ENCODE measurements at places on chromosomes 16 and 17.

DNA sequence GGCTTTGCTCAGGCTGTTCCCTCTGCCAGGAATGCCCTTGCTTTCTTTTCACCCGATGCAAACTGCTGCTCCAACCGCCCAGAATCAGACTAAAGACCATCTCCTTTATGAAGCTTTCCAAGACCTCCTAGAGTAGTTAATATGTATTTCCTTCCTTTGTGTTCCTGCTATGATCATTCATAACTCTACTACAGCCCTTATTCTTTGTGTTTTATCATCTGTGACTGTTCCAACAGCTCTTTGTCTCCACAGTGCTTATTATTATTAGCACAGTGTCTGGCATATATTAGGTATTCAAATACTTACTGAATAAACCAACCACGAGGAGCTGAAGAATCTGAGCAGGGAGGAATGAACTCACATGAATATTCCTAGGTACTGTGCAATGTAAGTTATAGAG, 7.6 kb downstream of the PSME3IP1 start:
- no peak for DNase-seq

GRCh38 chr16:80569440-80570105, 28.8 kb downstream of the DYNLRB2 start:
- no peak for DNase-seq

DNA sequence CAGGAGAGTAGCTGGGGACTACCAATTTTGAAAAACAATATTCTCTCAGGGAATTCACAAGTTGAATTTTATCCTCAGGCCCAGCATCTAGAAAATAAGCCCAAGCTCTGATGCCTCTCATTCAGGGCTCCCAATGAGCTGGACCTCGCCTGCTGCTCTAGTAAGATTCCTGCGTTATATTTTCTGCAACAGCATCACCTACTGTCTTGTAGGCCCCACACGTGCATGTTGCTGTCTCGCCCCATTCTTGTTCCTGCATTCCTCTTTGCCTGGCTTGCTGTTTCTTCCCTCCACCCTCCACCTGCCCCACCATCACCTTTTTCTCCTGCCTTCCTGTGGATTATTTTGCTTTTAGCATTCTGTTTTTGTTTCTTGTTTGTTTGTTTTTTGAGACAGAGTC, 8.3 kb upstream of the ST6GALNAC2 start:
- DNase-seq, result no peak

GRCh38 chr17:34472363-34472762, 107.0 kb upstream of the TMEM132E start:
- no peak for DNase-seq

GRCh38 chr17:46889519-46889918, 33.4 kb upstream of the GOSR2 start:
- no peak for DNase-seq

DNA sequence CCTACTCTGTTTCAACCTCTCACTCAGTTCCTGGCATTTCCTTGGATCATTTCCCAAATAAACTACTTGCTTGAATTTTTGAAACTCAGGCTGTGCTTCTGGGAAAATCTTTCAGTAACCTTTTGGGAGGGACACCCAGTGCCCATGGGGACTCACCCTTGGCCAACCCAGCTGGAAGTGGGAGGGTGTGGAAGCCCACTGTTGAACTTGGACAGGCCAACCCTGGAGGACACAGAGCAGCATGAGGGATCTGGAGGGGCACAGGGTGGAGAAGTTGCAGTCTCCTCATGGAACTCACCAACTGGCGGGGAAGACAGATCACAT, 11.2 kb downstream of the RTN4RL1 start:
- no peak for DNase-seq

DNA sequence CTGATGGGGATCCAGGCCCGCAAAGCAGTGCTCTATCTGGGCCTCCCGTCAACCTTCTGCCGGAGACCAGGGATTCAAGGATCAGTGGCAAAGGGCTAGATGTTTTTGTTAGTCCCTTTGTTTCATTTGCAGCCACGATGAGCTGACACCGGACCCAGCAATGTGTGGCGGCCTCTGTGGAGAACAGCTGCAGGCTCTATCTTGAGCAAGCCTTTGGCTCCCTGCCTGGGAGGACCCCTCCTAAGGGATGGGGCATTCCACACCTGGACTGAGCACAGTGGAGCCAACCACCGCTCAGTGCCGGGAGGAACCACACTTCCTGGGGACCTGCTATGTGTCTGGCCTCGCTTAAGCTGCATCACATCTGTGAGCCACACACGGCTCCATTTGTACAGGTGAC, 215.8 kb downstream of the RBFOX3 start:
- DNase-seq, result no peak

DNA sequence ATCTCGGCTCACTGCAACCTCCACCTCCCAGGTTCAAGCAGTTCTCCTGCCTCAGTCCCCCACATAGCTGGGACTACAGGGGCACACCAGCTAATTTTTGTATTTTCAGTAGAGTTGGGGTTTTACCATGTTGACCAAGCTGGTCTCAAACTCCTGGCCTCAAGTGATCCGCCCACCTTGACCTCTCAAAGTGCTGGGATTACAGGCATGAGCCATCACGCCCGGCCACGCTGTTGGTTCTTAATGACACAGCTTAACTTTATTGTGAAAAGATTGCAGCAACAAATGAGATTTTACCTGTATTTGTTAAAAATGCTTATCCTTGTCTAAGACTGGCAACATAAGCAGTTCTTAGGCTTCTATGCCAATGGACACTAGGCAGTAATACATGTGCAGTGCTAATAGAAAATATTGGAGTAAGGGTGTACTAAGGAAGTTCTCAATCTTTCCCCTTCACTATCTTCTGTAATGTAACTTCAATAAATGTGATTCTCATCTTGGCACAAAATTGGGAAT, 2.9 kb downstream of the UBB start:
- no peak for DNase-seq

DNA sequence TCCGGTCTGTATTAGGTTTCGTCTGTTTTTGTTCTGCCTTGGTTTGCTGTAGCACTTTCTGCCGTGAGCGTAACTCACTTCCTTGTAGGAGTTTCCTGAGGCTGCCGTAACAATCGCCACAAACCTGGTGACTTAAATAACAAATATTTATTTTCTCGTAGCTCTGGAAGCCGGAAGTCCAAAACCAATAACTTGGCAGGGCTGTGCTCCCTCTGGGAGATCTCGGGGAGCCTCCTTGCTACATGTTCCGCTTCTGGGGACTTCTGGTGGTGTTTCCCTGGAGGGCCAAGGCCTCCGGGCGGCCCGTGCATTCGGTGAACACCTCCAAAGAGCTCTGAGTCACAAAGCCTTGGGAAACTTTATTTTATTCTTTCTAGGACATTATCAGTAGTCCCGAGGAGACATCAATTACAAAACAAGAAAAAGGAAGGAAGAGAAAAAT, 6.8 kb upstream of the WDR45B start:
- DNase-seq, result no peak

- no peak for DNase-seq
Observed at GRCh38 chr17:1542316-1542715, 20.3 kb downstream of the PITPNA start.

GRCh38 chr17:40936437-40936971, 942 bp downstream of the KRT23 start:
- no peak for DNase-seq

DNA sequence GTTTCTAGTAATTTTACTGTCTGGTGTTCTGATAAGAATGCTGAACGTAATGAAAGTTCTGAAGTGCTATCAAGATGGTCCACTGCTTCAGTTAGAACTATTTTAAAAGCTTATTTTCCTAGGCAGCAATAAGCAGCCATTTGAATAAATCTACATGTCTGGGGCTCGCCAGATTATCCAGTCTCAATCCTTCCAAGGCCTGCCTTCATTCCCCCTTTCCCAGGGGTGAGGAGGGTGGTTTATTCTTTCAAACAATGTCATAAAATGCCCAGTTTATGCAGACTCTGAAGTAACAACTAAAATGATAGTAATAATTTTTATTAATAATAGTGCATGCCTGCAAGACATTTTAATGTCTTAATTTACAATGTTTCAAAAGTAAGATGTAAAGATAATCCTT, 2.4 kb downstream of the CDH11 start:
- DNase-seq, result no peak

DNA sequence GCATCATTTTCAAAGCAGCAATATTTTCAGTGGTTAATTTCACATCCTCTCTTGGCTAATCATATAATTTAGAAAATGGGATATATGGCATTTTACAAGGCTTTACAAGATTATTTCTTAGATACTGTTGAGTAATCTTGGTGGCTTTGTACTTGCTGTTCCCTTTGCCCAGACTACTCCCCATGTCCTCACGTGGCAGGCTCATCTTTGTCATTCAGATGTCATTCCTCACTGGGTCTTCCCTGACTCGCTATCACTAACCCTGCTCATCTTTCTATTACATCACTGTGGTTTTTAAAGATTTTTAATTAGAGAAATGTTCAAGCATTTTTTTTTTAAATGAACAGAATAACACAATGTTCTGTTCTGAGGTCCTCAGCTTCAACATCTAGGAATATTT, 240.0 kb upstream of the IRX5 start:
- no peak for DNase-seq

DNA sequence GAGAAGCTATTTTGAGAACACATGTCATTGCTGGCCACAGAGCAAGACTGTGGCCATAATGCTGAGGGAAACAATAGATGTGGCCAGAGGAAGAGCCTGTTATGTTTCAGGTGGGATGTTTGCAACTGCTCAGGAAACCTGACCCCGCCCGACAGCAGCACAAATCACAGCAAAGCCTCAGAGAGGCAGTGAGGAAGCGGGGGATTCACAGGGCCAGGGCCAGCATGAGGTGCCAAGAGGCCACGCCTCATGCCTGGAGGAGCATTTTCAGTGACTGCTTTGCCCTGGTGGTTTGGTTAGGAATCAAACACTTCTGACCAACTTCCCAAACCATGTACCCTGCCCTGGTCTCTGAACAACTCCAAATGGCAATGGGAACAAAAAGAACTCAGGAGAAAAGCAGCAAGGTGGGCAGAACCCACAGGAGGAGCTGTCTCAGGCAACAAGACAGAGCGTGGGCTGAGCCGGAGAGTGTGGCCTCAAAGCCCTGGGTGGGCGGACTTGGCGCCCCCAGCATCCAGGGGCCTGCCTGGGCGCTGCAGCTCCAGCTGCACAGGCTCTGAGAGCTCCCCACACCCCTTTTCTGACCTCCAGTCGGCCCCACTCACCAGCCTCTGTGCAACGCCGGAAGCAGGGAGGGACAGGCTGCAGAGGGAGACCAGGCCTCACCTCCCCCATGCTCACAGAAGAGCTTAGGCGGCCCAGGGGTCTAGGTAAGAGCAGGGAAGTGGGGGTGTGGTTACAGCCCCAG, 20.6 kb downstream of the HIC1 start:
- DNase-seq, result no peak

DNA sequence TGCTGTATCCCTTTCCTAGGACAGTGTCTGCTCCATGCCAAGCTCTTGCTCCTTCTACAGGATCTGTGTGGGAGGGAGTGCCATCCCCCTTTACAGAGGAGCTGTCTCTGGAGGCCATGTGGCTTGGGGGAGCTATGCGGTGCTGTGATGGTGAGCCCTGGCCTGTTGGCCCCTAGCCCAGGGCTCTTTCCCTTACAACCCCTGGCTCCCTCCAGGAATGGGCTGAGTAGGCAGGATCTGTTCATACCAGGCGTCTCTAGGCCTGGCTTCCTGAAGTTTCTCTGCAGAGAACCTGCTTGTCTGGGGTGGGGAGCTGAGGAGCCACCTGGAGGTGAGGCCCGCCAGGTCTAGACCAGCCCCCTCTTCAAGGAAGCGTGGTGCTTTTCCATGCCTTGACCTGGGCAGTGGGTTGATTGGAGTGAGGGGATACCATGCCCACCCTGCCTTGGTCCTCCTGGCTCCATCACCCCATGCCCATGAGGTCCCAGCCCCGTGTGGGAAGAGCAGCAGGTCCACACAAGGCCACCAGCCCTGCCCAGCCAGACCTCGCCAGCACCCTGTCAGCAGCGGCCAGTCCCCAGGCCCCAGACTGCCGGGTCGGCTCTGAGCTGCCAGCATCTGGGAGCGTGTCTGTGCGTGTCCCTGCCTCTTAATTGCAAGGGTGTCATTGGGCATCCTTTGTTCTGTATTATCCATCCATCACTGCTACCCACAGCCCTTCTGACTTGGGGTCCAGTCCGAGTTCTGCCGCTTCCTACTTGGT, 14.7 kb downstream of the LLGL2 start:
- no peak for DNase-seq

GRCh38 chr17:76497979-76498875, 3.0 kb downstream of the RHBDF2 start:
- no peak for DNase-seq

- no peak for DNase-seq
Observed at GRCh38 chr16:79728923-79729240, 128.3 kb upstream of the MAF start.

DNA sequence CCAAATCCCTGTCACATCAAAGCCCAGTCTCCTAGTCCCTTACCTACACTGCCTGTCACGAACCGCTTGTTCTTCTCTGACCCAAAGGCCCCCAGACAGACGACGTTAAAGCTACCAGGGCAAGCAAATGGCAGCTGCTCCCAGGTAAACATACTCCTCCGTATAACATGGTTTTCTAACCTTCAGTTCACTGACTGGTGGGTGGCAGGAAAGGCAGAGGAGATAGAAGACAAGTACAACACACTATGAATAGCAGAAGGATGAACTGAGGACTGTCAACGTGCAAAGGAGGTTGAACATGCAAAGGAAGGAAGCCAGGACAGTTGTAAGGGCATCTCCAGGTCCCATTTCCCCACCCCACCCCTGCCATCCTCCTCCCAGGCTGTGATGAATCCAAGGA, 449.8 kb downstream of the SHISA9 start:
- DNase-seq, result no peak

GRCh38 chr17:73697872-73698271, 53.6 kb upstream of the SDK2 start:
- no peak for DNase-seq

- no peak for DNase-seq
Observed at GRCh38 chr17:5898406-5898805, 171.8 kb upstream of the WSCD1 start.

DNA sequence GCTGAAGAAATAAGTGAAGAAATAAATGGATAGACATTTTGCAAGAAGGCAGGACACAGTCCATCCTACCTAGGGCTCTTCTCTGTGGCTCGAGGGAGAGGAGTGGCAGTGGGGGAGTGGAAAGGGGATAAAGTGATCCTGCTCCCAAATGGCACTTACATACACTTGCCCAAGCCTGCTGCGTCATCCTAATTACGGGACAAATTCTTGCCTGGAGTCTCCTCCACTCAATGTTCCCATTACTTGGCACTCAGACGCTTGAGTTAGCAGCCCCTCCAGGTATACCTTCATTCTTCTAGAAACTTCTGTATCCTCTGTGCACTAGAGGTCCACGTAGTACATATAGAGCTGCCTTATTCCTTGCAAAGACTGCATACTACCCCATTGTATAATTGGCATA, 15.7 kb upstream of the MAP3K14 start:
- no peak for DNase-seq

- peak; percentile 87 for DNase-seq
Observed at GRCh38 chr16:57757326-57757786, 21.8 kb downstream of the KATNB1 start.

- no peak for DNase-seq
Observed at GRCh38 chr16:68126395-68126794, 41.2 kb downstream of the NFATC3 start.

- DNase-seq, result no peak
Observed at GRCh38 chr16:19044769-19045168, 22.6 kb upstream of the COQ7 start.

GRCh38 chr17:61797283-61797682, 66.0 kb downstream of the BRIP1 start:
- DNase-seq, result no peak
